AG04449 (cell line): ENCODE measurements at places on chromosomes 11 and 22.

GRCh38 chr11:87447606-87448005, 409.9 kb downstream of the TMEM135 start:
- DNase-seq: no peak

DNA sequence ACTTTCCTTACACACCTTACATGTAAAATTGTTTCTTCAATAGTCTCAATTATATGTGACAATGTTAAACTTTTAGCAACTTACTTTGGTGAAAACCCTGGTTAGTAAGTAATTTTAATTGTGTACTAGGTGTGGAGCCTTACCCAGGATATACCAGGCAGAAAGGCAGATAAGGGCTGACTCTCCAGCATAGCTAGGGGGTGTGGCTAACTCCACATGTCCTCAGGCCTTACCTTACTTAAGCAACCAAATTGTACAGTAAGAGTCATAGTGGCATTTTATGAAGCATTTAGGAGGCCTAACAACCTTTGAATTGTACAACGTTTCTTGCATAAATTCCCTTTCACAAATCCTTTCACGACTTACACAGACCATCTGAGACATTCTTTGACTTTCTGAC, 118.2 kb upstream of the OR9Q1 start:
- DNase-seq: no peak

- no peak for DNase-seq
Measured at GRCh38 chr11:60498853-60499252, 6.3 kb downstream of the MS4A12 start.

- DNase-seq: no peak
Measured at GRCh38 chr11:45053736-45054446, 92.5 kb upstream of the PRDM11 start.

- DNase-seq: no peak
Measured at GRCh38 chr11:86940122-86940777, 14.9 kb downstream of the FZD4 start.

GRCh38 chr11:83282084-83282716, 4.0 kb downstream of the CCDC90B start:
- DNase-seq: no peak

DNA sequence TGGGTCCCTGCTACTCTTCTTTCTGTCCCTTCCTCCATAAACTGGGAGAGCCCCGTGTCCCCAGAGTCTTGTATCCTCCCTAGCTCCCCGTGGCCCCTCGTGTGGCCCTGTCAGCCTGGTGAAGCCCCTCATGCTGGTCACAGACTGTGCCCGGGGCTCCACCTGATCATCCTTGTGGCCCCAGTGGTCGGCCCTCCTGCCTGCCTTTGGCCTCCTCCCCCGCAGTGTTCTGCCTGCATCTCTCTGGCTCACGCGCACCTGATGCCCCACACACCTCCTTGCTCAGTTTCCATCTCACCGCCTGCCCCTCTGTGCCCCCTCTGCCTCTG, 1.2 kb upstream of the CABP2 start:
- no peak for DNase-seq

DNA sequence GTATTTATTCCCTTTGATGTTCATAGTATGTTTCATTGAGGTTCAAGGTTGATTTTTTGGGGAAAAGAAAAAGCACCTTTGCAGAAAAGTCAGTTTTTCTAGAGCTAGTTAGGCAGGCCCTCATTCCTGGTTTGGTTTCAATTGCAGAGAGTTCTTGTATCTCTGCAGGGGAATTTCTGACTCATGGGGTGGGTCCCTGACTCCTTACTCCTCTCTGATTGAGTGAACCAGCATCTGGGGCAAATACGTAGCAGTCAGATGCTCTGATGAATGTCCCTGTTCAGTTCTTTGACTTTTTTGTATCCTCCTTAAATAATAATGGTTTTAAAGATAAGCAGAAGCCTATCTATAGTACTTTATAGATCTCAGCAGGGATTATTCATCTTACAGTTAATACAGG, 7.7 kb upstream of the NCR3LG1 start:
- peak; percentile 53 for DNase-seq

DNA sequence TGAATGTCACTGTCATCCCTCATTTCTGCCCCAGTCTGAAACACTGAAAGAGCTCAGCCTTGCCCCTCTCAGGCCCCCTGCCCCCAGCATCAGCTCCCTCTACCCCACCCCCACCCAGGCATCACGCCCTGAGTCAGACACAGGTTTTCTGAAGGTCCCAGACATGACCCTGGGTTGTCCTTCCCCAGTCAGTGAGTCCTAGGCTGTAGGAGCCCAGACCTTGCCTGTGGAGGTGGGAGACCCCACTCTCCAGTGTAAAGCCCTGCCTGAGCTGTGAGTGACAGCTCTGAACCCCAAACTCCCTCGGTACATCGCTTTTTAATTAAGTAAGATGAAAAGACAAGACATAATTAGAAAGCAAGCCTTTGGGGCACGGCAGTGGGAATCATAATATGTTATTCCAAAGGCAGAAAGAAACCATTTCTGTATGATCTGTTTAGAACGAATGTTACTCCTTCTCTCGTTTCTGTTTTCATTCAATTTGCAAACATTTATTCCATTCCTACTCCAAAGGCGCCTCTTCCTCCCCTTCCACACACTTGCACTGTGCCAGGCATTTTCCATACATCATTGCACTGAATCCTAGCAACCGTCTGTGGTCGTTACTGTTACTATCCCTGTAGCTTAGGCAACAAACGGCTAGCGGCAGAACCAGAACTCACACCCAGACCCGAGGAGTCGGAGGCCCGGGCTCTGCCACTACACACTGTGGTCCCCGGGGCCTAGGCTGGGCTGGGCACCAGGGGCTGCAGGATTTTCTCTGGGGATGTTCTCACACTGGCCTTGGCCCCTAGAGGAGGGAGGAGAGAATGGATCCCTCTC, 63.4 kb downstream of the CD6 start:
- DNase-seq: no peak

DNA sequence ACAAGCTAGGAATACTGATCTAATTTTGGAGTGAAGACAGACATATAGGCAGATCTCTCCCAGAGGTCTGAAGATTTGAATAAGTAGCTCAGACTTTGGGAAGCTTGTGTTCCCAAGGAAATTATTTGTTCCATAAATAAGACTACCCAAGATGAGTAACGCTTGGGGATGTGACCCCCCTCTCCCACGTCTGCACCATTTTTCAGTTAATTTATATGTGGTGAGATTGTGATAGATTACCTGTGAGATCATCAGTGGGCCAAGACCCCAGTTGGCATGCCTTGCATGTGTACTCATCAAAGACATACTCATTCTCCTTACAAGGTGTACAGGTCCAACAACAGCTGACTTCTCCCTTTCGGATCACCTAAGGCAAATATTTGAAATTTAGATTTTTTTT, 252.8 kb upstream of the CTSC start:
- no peak for DNase-seq

DNA sequence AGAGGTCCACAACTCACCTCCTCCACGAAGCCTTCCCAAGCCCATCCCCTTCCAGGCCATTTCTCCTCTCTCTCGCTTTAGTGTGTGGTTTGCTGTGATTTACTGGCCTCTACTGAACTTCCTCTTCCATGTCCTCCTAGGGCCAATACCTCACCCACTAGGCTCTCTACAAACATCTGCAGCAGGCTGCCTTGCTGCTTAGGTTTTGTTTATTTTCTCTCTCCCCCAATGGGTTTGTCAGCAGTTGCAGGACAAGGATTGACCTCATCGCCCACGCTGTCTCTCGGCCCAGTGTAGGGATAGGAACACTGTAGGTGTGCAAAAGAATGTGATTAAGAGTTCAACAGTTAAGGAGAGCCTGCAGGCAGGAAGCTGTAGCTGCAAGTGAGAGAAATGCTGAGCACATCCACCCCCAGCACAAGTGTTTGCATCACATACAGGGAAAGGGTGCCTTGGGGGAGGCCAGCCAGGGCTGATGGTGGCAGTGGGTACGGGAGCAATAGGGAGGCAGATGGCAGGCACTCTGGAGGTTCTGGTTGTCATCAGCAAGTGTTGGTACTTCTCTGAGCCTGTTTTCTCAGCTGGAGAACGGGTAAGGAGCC, 1.4 kb downstream of the PC start:
- no peak for DNase-seq

GRCh38 chr22:48919187-48919590, 908.5 kb downstream of the BRD1 start:
- no peak for DNase-seq

- DNase-seq: no peak
Measured at GRCh38 chr11:99535406-99535805, 514.7 kb downstream of the CNTN5 start.

- DNase-seq: no peak
Measured at GRCh38 chr11:7520981-7521487, 7.2 kb downstream of the PPFIBP2 start.

DNA sequence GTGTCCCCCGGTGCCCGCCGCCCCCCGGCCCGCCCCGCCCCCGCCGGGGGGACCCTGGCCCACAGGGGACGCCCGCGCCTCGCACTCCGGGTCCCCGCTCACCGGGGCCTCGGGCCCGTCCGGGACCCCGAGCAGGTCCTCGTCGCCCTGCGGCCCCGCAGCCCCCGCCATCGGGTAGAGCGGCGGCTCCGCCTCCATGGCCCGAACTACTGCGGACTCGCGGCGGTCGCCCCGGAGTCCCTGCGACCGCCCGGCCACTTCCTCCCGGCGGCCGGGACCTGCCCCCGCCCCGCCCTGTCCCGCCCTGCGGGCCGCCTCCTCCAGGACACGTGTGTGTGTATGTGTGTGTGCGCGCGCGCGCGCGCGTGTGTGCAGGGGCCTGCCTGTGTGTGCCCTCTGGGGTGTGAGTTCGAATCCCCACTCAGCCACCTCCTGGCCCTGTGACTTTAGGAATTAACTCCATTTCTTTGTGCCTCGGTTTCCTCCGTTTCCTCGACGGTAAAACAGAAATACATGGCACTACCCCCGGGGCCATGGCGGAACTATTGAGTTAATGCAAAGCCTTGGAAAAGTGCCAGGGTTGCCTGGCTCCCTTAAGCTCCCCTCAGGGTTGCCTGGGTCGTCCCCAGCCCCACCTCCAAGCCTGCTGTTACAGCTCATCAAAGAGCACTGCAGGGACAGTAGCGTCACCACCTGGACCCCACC, at the start of gene UNC93B1:
UNC93B1 (minus strand) TSS at position 252 of the 705 bp plus-strand sequence; CDS start at position 198, 54 bp downstream.
- no peak for DNase-seq

GRCh38 chr11:126106594-126107328, 44.1 kb upstream of the CDON start:
- no peak for DNase-seq

GRCh38 chr11:47403571-47403970, 4.8 kb upstream of the SLC39A13 start:
- no peak for DNase-seq

DNA sequence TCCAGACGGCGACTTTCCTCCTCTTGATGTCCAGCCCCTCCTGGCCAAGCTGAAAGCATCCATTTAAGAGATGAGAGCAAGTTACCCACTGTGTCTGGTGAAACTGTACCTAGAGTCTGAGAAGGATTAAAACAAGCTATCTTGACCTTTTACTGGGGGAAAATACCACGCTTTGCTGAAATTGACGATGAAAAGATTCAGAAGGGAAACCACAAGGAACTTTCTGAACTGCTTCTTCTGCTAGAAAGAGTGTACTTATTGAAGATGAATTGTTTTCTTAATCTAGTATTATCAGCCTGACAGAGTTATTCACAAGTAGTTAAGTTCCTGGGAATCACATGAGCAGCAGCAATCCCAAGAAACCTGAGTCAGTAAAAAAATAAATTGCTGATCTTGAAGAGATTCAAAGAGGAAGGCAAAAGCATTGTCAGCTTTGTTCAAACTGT, 13.1 kb upstream of the MS4A6A start:
- DNase-seq: no peak

DNA sequence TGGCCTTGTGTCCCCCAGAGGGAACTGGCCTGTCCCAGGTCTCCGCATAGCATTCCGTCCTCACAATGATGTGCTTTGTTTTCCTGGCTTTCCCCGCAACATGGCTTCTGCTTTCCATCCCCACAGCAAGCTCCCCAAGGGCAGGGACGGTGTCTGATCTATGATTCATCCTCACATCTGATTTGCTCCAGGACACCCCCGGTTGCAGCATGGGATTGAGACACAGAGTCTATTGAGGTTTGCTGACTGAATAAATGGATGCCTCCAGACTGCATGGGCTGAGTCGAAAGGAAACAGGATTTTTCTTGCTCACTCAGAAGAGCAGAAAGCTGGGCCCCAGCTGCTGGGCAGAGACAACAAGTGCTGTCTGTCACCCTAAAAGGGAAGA, 40.2 kb downstream of the LMO1 start:
- no peak for DNase-seq

DNA sequence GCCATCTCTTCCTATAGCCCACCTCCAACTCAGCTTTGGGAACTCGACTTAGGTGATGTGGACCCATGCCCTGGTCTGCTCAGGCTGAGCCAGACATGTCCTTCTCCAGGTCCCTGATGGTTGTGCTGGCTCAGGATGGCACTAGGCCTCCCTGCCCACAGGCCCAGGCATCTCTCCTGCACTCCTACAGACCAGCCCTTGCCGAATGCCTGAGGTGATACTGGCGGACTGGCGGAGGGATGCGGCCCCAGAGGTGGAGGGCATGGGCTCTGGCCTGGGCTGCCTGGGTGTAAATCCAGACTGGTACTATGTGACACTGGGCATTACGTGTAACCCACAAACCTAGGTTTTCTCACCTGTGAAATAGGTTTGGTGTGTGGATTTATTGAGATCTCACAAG, 352.8 kb downstream of the SHANK2 start:
- no peak for DNase-seq

GRCh38 chr11:64225608-64226506, at the start of the genes NUDT22 and TRPT1:
TSS of gene NUDT22 (plus strand) at chr11:64226274. CDS start at chr11:64226653, 379 bp downstream.
TSS of gene TRPT1 (minus strand) at chr11:64226186. CDS start at chr11:64225860, 326 bp downstream.
- no peak for DNase-seq

DNA sequence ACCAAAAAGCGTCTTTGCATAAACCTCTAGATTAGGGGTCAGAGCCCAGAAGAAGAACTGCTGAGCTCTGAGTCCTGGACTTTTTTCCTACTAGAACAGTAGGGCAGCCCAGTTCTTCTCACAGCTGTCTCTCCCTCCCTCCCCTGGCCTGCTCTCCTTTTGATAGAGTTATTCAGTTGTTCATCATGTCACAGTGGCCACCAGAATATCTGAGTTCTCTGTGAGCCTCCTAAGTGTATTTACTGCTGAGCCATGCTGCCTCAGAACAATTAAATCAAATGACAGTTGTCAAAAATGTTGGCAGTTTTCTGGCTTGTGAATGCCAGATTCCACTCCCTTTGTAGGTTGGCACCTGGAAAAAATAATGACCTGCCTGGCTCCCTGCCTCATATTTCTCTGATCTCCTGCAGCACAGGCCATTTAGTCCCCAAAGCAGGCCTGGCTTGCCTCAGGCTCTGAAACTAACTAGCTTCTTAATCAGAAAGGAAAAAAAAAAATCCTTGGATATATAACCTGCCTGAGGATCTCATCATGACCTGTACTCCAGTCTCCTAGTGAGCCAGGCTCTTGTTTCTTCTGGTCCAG, 377.4 kb upstream of the LARGE1 start:
- no peak for DNase-seq

DNA sequence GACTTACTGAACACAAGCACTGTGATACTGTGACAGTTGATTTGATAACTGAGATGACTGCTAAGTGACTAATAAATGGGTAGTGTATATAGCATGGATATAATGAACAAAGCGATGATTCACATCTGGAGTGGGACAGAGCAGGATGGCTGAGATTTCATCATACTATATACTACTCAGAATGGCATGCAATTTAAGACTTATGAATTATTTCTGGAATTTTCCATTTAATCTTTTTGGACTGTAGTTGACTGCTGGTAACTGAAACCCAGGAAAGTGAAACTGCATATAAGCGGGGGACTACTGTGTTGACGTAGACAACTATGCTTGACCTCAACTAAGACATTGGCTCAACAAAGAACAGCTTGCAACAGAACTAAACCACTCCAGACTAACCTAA, 20.0 kb upstream of the NUCB2 start:
- DNase-seq: peak; percentile 96

- peak; percentile 42 for DNase-seq
Measured at GRCh38 chr11:93585758-93586157, 42.6 kb upstream of the SMCO4 start.

- DNase-seq: no peak
Measured at GRCh38 chr22:39937906-39938305, 22.3 kb upstream of the TMA7B start.
